ENCODE measurements at places on chromosomes 2 and 18. TPM values are rescaled to one million over a fixed set of nuclear protein-coding genes. Genes with fewer than 3 reads are reported as not detected.

HTR2B gene
- not detected for total RNA-seq

MGAT4A gene
- 4.4 TPM for total RNA-seq

LDLRAD4 gene
- 0.28 TPM for total RNA-seq

TANK gene
- 36.0 TPM for total RNA-seq

SPP2 gene
- total RNA-seq = not detected

CHRNG gene
- total RNA-seq = not detected

HOXD11 gene
- total RNA-seq = 0.49 TPM

PROKR1 gene
- not detected for total RNA-seq

IL1F10 gene
- total RNA-seq = not detected

- DNase-seq = no peak
These were observed 818 bp downstream of the ITGB1BP1 start for GRCh38 chr2:9422321-9423099.

GRCh38 chr2:78290581-78291214, 734.8 kb upstream of the REG3G start:
- no peak for DNase-seq

DNA sequence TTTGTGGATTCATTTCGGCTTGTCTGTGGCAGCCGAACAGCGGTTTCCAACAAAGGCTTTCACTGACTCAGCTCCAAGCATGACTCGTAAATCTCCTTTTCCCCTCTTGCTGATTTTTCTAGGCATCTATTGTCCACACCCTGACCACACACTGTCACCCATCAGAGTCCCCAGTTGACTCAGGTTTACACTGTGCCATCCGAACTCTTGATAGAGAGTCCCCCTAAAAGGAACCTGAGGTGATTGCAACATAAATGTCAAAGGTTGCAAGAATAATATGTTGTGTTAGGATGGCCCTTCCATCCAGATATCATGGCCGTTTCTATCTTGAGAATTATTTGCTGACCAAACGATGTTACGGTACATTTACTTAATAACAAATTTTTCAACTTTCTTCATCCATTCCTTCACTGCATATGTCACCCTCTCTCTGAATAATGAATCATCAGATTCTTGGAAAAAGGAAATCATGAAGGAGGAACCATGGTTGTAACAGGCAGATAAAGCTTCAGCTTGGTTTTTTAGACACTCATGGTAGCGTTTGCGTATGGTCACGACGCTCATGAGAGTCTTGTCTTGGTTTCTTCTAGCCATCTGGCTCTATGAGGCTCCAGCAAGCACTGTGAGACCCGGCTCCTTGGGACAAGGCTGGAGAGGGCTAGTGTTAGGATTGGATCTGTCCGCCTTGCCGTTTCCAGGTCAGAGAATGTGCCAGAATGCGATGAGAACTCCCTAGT, 72.1 kb downstream of the NPAS2 start:
- DNase-seq = no peak

DNA sequence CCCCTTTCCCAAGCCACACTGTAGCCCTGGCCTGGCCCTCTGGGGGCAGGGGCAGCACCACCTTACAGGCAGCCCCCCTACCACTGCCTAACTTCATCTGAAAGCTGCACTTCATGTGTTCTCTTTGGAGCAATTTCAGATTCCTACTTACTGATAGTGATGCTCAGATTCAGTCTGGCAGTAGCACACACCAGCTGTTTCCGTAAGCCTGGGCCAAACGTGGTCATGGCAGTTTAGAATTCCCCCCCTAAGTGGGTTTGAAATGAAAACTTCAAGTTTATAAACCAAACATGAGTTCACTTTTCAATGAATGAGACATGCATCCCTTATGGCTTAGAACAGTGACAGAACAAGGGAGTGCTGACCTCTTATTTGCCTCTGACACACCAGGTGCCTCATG, 29.4 kb downstream of the GDF7 start:
- DNase-seq = no peak

- no peak for DNase-seq
These were observed 108.2 kb downstream of the HAUS1 start for GRCh38 chr18:46212398-46212797.

- DNase-seq = no peak
These were observed 42.5 kb downstream of the LRRC30 start for GRCh38 chr18:7273301-7273921.

DNA sequence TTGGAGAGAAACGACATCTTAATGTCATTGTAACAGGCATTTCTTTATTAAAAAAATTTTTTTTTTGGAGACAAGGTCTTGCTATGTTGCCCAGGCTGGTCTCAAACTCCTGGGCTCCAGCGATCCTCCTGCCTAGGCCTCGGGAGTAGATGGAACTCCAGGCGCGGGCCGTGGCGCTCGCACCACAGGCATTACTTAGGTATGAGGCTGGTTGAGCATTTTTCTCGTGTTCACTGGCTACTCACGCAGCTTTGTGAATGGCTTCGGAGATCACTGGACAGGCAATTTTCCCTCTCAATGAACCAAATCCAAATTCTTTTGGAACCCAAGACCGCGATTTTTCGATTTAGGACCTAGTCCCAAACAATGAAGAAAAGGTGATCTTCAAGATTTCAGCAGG, 795 bp upstream of the TCF7L1 start:
- DNase-seq = no peak

GRCh38 chr2:8627692-8628085, 54.2 kb upstream of the ID2 start:
- DNase-seq = no peak

GRCh38 chr2:238968616-238969384, 120.9 kb downstream of the TWIST2 start:
- DNase-seq = no peak

GRCh38 chr2:196891136-196891535, 35.4 kb downstream of the PGAP1 start:
- DNase-seq = no peak

GRCh38 chr2:182824767-182825158, 41.7 kb downstream of the FRZB start:
- no peak for DNase-seq

DNA sequence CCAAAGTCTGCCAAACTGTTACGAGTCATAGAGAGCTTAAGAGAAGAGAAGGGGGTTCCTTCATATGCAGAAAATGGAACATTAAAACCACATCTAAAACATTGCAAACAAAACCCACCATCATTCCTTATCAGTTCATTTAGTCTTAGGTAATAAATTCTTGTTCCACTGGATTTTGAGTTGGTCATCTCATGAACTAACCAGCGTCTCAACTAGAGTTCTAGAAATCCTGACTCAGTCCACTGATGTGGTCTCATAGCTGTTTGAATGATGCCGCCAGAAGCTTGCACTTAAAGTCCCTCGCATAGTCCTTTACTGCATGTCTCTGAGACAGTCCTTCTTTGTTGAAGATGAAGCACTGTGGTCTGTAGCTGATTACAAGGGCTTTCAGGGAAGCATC, 15.0 kb upstream of the CAB39 start:
- DNase-seq = no peak

DNA sequence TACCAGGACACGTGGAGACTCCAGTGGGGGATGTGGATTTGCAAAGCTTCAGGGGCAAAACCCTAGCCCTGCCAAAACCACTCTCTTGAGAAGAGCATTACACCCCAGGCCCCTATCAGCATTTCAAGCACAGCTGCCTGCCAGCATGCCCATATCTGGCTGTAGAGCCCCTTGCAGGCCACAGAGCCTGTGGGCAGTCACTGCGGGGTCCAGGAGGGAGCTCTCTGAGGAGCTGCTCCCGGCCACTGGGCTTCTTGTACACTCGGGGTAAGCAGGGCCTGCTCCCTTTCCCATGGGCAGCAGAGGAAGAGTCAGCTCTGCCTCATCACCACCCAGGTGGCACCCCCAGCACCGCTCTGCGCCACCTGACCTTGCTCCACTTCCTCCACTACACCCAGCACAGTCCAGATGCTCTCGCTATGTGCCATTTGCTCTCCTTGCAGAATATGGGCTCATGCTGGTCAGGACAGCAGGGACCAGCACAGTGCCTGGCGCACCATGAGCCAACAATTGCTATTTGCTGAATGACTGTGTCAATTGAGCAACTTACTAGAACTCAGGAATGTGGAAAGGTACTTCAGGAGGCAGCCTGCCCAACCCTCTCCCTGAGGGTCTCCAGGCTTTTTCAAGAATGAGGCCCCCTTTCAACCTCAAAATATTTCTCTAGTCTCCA, 7.4 kb downstream of the CHST10 start:
- no peak for DNase-seq

DNA sequence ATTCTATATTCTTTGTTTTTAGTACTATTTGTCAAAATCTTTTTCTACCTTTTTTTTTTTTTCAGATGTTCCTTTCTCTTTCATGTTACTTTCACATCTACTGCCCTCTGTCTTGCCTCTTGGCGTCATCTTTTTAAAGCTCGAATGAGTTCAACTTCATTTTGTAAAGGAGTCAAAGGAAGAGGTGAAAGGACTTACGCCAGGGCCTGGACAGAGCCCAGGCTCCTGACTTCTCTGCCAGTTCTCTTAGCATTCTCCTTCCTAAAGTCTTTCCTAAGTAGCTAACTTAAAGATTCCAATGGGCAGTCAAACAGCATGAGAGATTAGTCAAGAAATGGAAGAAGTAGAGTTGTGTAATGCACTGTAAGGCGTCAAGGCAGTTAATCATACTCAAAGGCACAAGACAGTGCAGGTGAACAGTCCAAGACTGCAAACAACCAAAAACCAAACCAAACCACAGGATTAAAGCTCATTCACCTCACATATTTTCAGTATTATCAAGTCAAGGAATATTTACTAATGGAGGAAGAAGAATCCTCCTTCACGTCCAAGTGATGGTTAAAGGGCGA, 301.7 kb downstream of the TCF4 start:
- DNase-seq = no peak

GRCh38 chr2:142136571-142136970, 5.8 kb upstream of the LRP1B start:
- no peak for DNase-seq

GRCh38 chr18:63683890-63684289, 18.9 kb upstream of the SERPINB11 start:
- DNase-seq = no peak

GRCh38 chr2:30436859-30437435, 10.1 kb upstream of the LCLAT1 start:
- DNase-seq = no peak

Measured in Panc1 (cell line).